ENCODE measurements at places on chromosomes 12 and 14. TPM values are rescaled to one million over a fixed set of nuclear protein-coding genes. Genes with fewer than 3 reads are reported as not detected.

The ST8SIA1 gene
- total RNA-seq, result not detected

The POTEG gene
- not detected for total RNA-seq

The BDKRB2 gene
- 14.4 TPM for total RNA-seq

The SOX5 gene
- total RNA-seq, result not detected

The C12orf57 gene
- 261 TPM for total RNA-seq

The C12orf54 gene
- not detected for total RNA-seq

The AVPR1A gene
- total RNA-seq, result not detected

The CAPZA3 gene
- not detected for total RNA-seq
